Activated CD4-positive, alpha-beta T cell treated with anti-CD3 and anti-CD28 coated beads, Interleukin-2, amount 10 ng/mL, durations not matched to agents 7 days and 5 days (primary cell): ENCODE measurements at places on chromosomes 1 and 21.

DNA sequence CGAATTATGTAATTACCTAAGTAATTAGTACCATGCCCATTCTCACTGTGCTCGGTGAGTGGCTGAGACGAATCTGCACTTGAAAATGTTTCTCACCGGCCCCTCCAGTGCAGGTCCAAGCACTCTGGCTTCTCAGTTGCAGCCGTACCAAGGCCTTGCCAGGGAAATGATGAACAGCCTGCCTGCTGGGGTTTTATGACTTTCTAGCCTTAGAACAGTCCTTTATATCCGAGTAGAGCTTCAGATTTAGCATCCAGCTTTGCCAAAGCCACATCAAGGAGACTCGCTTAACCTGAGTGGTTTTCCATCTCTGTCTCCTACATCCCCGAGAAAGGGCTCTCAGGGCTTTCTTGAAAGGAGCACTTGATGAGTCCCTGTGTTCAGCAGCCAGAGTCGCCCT lies 83.4 kb downstream of the GREM2 start:
- DNase-seq, result no peak

GRCh38 chr1:159598196-159598595 lies 10.6 kb downstream of the APCS start:
- DNase-seq, result no peak

DNA sequence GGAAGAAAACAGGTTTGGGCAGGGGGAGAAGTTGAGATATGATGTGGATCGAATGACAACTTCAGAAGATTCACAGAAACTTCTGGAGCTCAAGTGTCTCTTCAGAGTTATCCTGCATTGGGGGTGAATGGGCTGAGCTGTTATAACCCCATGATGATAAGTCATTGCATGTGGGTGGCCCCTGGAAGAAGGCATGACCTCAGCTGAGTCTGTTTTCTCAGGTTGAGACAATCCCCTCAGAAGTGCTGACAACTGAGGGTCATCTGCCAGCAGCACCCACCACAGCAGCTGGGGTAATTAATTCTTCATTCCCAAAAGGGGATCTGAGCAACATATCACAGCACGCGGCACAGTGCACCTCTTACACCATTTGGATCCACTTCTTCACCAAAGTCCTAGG lies 138.6 kb upstream of the CAMK1G start:
- no peak for DNase-seq

GRCh38 chr1:243667133-243667532 lies 182.9 kb downstream of the AKT3 start:
- no peak for DNase-seq

DNA sequence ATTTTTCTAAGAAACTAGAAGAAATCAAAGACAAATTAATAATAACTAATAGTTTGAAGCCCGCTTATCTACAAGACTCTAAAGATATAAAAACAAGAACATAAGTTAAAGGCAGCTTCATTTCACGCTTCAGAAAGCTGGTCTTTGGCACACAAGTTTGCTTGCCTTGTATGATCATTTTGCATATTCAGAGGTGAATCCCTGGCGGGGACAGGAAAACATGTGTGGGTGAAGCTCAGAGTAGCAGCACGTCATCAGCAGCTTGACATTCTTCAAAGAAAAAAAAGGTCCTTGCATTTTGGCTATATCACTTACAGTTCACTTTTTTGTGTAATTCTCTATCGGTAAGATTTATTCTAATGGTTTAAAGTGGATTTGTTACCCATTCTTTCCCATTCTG lies 1911.8 kb downstream of the MRPL39 start:
- no peak for DNase-seq

DNA sequence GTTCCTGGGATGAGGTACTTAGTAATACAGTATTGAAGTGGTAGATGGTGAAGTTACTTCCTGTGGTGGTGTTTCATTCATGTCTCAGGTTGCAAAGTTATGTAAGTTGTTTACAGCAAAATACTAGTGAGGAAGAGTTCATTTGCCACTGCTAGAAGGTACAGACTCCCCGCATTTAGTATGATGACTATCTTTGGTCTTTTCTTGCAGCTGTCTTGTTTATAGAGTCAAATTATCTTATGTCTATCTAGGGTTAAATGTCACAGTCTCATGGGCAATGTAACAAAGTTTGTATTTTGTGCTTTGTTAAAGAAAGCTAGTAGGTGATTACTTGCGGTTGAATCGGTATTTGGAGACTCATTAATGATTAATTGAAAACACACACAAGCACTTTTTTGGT lies 50.2 kb downstream of the LRRC8D start:
- DNase-seq, result peak; percentile 16

DNA sequence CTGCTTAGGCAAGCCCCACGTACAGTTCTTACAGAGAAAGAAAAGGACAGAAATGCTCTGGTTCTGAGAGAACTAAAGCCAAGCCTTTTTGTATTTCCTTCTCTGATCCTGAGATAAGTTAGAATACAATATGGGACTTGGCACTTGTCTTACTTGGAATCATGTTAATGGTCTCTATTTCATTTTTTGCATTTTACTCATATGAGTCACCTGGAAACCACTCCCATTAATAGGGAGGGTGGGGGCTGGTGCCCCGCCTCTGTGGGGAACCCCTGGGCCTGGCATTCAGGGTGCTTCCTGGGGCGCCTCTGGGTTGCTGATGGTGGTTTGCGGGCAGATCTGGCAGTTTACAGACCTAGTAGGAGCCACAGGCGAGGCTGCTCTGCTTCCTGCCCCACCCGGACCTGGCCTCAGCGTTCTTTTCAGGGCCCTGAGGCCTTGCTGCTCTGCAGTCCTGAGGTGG lies 26.7 kb downstream of the TSPAN2 start:
- DNase-seq, result peak; percentile 96

GRCh38 chr1:71231751-71232150 lies 150.9 kb upstream of the ZRANB2 start:
- no peak for DNase-seq

GRCh38 chr1:148362216-148362611 lies 120.9 kb downstream of the PPIAL4G start:
- DNase-seq, result no peak

DNA sequence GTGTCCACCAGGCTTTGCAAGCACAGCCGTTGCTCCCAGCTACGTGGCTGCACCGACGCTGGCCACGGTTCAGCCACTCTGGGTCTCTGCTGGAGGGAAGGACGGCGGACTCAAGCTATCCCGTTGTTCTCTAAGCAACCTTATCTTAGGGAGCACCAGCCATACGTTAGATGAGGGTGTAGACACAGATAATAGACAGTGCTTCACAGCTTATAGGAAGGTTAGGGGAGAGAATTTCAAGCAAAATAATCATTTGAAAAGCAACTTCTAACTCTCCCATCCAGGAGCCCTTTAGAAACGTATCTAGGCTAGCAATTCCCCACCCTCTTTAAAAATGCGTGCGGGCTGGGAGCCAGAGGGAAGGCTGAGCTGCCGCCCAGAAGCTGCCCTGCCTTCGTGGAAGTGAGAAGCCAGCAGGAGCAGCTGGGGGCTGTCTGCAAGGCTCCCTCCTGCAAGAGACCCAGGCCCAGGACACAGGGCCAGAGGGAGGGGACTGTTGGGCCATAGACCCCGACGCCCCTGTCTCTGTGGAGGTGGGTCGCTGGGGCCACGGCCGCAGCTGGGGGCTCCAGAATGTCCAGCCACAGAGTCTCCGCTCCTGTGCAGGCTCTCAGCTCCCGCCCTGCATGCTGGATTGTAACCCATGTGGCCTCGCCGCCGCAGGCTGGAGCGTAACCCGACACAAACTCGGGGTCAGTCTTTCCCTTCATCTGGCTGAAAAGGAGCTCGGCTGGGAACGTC lies 31.2 kb upstream of the COL6A2 start:
- no peak for DNase-seq

DNA sequence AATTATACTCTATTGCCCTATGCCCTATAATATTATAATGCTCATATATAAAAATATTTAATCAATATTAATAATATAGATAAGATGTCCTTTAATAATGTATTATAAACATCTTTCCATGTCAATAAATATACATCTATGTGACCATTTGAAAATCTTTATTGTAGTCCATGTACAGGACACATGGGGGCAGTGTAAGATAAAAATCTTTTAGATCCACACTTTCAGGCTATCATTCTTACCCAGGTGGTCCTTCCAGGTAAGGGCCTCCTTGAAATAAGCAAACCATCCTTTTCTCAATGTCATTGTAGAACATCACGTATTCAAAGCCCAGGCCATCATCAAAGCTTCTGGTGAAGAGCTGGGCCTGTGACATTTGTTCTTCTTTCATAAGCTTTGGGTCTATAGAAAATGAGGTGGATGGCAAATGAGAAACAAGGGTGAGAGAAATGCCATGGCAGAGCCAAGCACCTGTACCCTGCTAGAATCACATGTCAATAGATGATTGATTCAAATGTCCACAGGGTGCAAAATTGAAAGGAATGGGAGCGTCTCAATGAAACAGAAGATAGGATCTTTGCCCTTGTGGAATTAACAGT lies 20.2 kb downstream of the THEM4 start:
- peak; percentile 15 for DNase-seq

- DNase-seq, result no peak
These were observed 134.2 kb downstream of the PGBD5 start for GRCh38 chr1:230291731-230292620.

- DNase-seq, result no peak
These were observed 4.5 kb upstream of the FNBP1L start for GRCh38 chr1:93443454-93443853.

DNA sequence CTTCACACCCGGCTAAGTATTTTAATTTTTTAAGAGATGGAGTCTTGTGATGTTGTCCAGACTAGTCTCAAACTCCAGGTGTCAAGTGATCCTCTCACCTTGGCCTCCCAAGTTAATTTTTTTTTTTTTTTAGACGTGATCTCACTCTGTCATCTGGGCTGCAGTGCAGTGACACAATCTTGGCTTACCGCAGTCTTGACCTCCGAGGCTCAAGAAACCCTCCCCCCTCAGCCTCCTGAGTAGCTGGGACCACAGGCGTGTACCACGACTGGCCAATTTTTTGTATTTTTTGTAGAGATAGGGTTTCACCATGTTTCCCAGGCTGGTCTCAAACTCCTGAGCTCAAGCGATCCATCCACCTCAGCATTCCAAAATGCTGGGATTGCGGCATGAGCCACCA lies 11.7 kb upstream of the IFNLR1 start:
- DNase-seq, result no peak

GRCh38 chr1:110872366-110872744 lies 593 bp upstream of the CD53 start:
- no peak for DNase-seq

- DNase-seq, result no peak
These were observed 133.9 kb upstream of the IGSF21 start for GRCh38 chr1:17973694-17974093.

DNA sequence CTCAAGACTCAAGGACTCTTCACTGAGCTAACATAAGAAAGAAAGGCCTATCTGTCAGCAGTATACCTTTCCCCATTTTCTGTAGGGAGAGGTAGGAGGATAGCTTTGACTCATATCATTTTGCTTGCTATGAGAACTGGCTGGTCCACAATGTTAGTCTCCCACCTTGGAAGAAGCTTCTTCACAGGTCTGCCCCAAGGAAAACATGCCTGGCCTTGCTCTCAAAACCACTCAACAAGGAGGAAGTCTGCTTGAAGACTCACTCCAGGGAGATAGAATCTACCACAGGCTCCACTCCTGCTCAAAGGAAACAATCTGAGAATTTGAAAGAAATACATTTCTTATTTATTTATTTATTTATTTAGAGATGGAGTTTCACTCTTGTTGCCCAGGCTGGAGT lies 29.5 kb upstream of the LAMC1 start:
- DNase-seq, result no peak

- DNase-seq, result no peak
These were observed 24.6 kb downstream of the PLEKHA6 start for GRCh38 chr1:204335085-204335484.

DNA sequence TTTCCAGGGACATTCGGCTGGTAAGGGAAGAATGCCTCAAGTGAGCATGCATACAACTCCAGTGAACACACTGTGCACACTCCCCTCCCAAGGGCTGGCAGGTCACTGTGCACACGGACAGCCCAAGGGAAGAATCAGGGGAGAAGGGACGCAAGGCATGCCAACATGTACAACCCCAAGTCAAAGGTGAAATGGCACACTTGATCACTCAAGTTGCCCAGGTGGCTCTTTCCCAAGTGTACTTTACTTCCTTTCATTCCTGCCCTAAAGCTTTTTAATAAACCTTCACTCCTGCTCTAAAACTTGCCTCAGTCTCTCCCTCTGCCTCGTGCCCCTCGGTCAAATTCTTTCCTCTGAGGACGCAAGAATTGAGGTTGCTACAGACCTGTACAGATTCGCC lies 13.5 kb upstream of the SLC1A7 start:
- no peak for DNase-seq

DNA sequence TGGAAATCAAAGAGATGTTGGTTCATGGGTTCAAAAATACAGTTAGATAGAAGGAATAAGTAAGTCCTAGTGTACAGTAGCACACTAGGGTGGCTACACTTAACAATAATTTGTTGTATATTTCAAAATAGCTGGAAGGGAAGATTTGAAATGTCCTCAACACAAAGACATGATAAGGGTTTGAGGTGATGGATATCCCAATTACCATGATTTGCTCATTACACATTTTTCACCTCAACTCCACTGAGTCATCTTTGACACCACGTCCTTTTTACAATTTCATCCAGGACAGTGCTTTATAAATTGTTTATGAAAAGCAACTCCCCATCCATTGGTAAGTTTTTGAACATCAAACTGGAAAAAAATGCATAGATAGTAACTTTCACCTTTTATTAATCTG lies 208.3 kb downstream of the ZC3H11B start:
- no peak for DNase-seq

- DNase-seq, result no peak
These were observed 35.8 kb downstream of the ACOT11 start for GRCh38 chr1:54583871-54584270.

DNA sequence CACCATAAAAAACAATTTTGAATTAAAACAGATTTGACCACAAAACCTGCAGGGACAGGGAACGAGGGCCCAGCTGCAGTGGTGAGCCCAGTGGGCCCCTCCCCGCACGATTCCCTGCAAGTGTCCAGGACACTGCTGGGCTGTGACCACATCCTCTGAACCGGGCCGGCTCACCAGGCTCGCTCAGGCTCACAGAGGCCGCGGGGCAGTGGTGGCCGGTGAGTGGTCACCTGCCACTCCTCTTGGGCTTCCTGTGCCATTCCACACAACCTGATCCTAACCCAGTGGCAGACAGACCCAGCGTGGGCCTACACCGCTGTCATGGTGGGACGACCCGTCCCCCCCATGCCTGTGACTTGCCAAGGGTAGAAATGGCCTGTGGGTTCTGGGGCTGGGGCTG lies 36.5 kb upstream of the RIPK4 start:
- DNase-seq, result no peak

DNA sequence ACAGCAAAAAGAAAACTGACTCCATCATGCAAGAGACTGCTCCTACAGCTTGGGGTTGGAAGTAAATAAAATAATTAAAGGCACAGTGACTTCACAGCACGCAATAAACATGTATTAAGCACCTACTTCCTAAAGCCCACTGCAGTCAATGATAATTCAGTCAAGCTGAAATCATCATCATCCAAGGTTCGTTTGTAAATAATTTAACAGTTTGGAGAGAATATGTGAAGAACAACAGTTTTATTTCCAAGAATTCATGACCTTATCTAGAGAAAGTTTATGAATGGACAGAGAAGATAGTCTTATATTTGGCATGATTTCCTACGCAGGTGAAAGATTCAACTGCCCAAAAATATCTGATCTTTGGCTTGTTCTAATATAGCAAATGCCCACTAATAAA lies 86.8 kb downstream of the SMYD3 start:
- no peak for DNase-seq
